Uterus (tissue), 4 donors: ENCODE measurements at places on chromosomes 7 and 10. TPM values are rescaled to one million over a fixed set of nuclear protein-coding genes. Genes with fewer than 3 reads are reported as not detected.

DNA sequence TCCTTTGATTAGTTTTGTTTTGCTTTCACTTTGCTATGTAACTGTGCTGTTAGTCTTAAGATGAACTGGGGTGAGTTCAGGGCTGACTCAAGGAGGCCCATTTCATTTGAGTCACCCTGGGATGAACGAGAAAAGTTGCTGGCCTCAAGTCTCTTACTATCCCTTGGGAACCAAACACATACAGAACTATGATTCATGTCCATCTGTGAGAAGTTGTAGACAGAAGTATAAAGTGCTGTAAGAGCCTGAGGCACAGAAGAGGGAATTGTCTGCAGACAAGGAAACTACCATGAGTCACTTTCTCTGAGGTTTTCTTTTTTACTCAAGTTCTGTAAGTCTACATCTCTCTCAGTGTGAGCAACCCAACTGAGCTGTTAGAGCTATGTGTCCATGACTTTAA is 179.8 kb upstream of the CSTF2T start:
- peak; percentile 21 for DNase-seq

Gene SEMA3D
- 68.6 TPM for total RNA-seq

Gene IL6
- 4.2 TPM for total RNA-seq

Gene OR2A42
- 4.1 TPM for total RNA-seq

Gene STK31
- total RNA-seq: not detected

GRCh38 chr7:120108376-120108775 is 164.6 kb upstream of the KCND2 start:
- no peak for DNase-seq
